ENCODE measurements at places on chromosomes 11 and 22.

GRCh38 chr11:22666688-22667439 is 453 bp downstream of the GAS2 start:
- DNase-seq: no peak

- no peak for DNase-seq
Measured at GRCh38 chr11:64356498-64357411, 2.2 kb upstream of the RPS6KA4 start.

GRCh38 chr11:112966561-112966960 is 5.3 kb downstream of the NCAM1 start:
- DNase-seq: no peak

- DNase-seq: peak; percentile 54
Measured at GRCh38 chr22:20549232-20549841, 41.9 kb downstream of the MED15 start.

DNA sequence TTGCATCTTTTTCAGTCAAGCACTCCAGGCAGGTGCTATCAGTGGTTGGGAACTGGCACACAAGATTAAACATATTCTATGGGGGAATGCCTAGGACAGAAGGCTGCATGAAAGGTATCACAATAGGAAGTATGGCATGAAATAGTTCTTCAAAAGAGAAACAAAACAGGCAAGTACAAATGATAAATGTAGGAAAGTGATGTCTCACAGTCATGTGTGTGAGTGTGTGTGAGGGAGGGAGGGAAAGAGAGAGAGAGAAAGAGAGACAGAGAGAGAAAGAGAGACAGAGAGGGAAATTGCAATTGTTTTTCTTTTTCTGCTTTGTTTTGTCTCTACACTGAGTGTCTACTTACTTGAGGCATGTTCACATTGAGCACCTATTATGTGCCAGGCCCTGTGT is 456.3 kb downstream of the MIAT start:
- DNase-seq: no peak

DNA sequence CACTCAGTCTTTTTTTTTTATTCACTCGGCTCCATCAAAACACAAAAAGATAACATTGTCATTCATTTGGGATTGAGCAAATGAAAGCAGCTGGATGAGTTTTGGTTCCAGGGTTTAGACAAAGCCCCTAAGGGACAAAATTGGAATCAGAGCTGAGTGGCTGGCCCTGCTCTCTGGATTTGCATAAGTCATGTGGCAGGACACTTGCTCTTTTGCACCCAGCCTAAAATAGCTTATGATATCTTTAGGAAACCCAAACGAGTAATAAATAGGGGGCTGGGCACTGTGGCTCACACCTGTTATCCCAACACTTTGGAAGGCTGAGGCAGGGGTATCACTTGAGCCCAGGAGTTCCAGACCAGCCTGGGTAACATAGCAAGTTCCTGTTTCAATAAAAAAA is 11.0 kb upstream of the TMEM121B start:
- no peak for DNase-seq

- peak; percentile 40 for DNase-seq
Measured at GRCh38 chr22:20128902-20129746, 2.5 kb upstream of the ZDHHC8 start.

GRCh38 chr11:69159150-69159852 is 3.6 kb downstream of the SMIM38 start:
- no peak for DNase-seq

All from CD8-positive, alpha-beta memory T cell (primary cell).